ENCODE measurements at places on chromosomes 12 and 14.
A peak's percentile ranks its signal among the peaks of the same experiment; 100 is the strongest.

DNA sequence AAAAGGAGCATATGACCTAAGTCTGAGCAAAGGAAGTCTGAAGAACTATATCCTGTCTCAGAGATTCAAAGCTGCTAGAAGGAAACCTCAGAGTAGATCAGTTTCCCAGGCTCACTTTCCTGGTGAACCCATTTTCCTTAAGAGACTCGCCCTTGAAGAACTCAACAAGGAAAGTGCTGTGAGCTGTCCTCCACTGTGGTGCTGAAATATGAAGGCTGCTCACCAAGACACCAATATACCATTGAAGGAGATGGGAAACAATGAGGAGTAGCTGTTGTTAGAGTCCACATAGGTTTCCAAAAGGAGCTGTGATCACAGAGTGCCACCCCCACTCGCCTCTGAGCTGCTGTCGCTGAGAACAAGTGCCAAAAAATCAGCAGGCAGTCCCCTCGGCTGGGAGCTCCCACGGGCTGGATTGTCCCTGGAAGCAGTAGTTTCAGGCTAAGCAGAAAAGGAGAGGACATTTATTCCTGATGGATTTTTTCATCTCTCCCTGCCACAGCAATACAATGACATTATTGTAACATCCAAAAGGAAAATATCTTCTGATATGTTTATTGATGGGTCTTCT, 282.1 kb downstream of the RPS29 start:
- DNase-seq: no peak

GRCh38 chr12:103645202-103645601, 58.1 kb downstream of the STAB2 start:
- no peak for DNase-seq

- DNase-seq: peak; percentile 73
Observed at GRCh38 chr12:123034022-123034541, 53.6 kb downstream of the ARL6IP4 start.

GRCh38 chr14:97705976-97706375, 908.8 kb downstream of the VRK1 start:
- DNase-seq: no peak

- DNase-seq: no peak
Observed at GRCh38 chr12:48002414-48002730, 1.9 kb downstream of the COL2A1 start.

- no peak for DNase-seq
Observed at GRCh38 chr12:98533723-98534251, 18.4 kb downstream of the TMPO start.

DNA sequence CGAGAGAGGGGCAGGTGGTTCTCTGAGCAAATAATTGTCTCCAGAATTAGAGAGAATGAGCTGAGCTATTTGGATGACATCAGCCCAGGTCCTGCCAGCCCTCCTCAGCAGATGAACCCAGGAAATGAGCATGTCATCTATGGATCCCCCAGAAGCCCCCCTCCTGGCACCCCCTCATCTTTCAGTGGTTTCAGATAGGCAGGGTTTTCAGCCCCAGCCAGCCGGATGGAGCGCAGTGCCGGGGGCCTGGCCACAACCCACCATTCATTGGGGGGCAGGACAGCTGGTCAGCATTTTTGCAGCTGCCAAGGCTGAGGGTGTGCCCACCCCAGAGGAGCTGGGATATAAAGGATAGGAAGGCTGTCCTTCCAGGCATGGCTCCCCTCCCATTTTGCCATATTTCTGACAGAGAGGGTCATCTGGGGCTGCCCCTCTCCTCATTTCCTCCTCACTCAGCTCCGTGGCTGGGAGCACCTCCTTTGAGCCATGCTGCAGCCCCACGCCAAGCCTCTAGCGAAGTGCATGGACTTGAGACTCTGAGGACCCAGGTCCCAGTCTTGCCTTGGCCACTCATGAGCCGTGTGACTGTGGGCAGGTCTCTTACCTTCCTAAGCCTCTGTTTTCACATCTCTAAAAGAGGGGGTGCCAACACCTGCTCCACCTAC, 6.0 kb upstream of the KRT71 start:
- DNase-seq: no peak

DNA sequence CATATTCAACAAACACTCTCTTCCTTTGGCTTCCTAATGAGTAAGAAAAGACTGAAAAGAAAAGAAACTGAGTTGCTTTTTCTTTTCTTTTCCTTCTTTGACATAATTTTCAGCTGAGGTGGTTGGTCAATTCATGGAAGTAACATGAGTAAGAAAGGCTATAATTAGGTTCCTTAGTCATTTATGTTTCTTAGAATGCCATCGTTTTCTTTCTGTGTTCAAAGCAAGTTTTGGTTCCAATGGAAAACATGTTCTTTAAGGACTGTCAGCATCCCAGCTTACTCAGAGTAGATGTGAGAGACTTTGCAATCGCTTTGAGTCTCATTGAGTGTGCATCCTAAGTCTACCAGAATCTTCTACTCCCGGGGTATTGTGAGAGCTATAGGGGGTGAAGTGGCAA, 882.4 kb downstream of the DIO2 start:
- no peak for DNase-seq

- DNase-seq: no peak
Observed at GRCh38 chr14:54329082-54329695, 67.6 kb upstream of the CDKN3 start.

DNA sequence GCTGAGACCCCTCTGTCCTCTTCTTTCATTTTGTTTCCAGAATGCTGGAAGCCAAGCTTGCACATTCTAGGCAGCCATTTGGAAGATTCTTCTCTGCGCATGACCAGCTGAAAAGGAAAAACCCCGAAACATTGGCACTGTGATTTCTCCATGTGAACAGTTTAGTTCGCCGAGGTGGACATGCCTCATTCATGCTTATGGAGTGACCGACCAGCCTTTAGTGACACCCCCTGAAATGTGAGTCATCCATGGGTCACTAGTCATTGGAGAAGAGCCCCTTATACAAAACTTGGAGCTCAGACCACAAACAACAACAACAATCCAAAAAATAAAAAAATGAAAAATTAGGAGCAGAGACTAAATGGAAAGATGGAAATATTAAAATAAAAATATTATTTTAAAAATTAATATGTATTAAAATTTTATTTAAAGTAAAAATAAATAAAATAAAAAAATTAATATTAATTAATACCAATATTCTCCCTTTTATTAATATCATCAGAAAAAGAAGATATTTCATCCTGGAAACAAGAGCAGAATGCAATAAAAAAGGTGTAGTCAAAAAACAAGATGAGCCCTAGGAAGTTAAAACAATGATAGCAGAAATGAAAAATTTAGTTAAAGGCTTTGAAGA, 9.5 kb upstream of the KRT7 start:
- DNase-seq: no peak

GRCh38 chr12:8077207-8077606, 4.9 kb upstream of the NECAP1 start:
- no peak for DNase-seq

GRCh38 chr14:104247336-104248202, 109.2 kb downstream of the KIF26A start:
- DNase-seq: peak; percentile 42

DNA sequence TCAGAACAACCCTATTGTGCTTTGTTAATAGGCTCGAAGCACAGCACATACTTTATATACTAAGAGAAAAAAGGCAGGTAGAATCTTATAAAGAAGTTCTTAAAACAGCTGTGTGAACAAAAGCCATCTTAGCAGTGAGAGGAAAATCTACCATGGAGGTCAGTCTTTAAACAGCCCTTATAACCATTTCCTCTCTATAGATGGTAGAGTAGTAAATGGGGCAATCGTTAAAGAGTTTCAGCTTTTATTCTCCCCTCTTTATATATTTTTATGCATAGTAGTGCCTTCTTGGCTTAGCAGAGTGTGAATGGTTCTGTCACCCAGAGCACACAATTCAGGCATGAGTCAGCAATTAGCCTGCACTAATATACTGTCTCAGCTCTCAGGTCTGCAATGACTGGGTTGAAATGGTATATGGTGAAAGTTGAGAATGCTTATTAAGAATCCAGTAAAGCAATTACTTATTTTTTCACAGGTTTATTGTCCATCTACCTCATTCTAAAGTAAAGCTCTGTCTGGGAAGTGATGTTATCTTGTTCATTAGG, 305.0 kb downstream of the NELL2 start:
- DNase-seq: no peak

DNA sequence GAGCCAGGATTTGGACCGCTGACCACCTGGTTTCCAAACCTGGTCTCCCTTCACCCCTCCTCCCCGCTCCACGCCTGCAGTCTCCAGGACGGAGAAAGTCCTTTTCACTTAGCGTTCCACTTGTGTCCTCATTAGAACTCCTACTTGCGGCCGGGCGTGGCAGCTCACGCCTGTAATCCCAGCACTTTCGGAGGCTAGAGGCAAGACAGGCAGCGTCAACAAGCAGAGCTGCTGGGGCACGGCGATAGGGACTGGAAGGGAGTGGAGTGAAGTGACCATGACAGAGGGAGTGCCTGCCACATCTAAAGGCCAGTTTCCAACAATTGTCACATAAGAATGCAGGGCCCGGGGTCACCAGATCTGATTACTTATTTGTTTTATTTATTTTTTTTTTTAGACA, 132.5 kb upstream of the NCOR2 start:
- DNase-seq: no peak

- peak; percentile 56 for DNase-seq
Observed at GRCh38 chr12:121801595-121802484, 2.0 kb upstream of the SETD1B start.

DNA sequence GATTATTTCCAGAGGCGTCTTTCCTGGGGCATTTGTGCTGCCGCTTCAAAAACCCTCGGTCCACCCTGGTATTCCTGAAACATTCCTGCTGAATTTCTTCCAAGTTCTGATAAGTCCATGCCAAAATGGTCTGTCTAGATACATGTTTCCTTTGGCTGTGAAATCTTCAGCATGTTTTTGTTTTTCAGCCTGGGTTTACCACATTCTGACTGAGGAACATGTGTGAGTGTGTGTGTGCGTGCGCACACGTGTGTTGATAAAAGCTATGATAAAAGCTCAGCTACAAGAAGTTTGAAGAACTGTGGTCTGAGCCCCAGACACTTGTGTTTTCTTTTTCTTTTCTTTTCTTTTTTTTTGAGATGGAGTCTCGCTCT, 22.4 kb downstream of the ANKRD9 start:
- no peak for DNase-seq

GRCh38 chr12:3670083-3670620, 82.8 kb downstream of the CRACR2A start:
- DNase-seq: no peak

DNA sequence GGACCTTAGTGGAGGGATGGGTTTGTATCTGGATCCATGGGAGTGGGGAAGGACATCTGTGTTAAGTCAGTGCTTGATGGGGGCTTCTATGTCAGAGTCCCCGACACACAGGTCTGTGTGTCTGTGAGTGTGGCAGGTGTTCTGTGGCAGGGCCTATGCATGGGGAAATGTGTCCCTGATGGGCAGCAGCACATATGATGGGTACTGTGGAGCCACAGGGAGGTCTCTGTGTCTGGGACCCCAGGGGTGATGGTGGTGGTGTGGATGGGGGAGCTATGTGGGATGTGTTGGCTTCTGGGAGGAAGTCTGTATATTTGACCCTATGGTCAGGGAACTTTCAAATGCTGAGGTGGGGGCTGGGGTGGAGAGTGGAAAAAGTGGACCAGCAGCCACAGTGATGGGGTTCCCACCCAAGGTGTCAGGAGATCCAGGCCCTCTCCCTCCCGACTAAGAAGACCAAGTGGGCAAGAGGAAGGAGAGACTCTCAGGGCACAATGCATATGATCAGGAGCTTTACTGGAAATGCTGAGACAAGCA, 16.5 kb downstream of the KRT7 start:
- DNase-seq: no peak

Measured in Right ventricle myocardium inferior (tissue), 1 donor.